Metanephros (tissue), 2 donors: ENCODE measurements at places on chromosomes 16 and 17. TPM values are rescaled to one million over a fixed set of nuclear protein-coding genes. Genes with fewer than 3 reads are reported as not detected.

The SECTM1 gene
- 3.6 TPM for total RNA-seq

The TK2 gene
- total RNA-seq: 29.3 TPM

The QRICH2 gene
- 4.3 TPM for total RNA-seq

The PDE6G gene
- 4.4 TPM for total RNA-seq

The TXNDC11 gene
- 44.7 TPM for total RNA-seq

The ATAD5 gene
- total RNA-seq: 4.1 TPM

The NHERF2 gene
- 109 TPM for total RNA-seq

The SOX15 gene
- 1.5 TPM for total RNA-seq

The RHBDL1 gene
- total RNA-seq: 2.6 TPM
